Activated naive CD4-positive, alpha-beta T cell treated with anti-CD3 and anti-CD28 coated beads, Interleukin-2, amount 50 U/mL, for 72 hours (primary cell): ENCODE measurements at places on chromosomes 7 and 10.

DNA sequence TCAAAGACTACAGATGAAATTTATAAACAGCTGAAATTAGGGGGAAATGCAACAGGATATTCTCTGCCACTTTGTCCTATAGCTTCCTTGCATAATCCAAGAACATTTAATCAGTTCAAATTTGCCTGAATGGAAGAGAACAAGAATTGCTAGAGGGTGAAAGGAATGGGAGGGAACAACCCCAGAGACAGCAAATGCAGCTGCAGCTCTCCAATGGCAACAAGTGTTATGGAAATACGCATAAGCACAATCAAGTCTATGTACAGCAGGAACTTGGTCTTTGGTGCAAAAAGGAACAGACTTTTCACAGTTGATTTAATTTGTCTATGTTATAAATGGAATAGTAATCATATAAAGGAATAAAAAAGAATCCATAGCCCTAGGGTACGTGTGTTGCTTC lies 269.0 kb upstream of the ETV1 start:
- no peak for DNase-seq

- no peak for DNase-seq
Measured at GRCh38 chr10:77313066-77313750, 324.4 kb downstream of the KCNMA1 start.

- no peak for DNase-seq
Measured at GRCh38 chr10:119084896-119085295, 4.3 kb upstream of the EIF3A start.

DNA sequence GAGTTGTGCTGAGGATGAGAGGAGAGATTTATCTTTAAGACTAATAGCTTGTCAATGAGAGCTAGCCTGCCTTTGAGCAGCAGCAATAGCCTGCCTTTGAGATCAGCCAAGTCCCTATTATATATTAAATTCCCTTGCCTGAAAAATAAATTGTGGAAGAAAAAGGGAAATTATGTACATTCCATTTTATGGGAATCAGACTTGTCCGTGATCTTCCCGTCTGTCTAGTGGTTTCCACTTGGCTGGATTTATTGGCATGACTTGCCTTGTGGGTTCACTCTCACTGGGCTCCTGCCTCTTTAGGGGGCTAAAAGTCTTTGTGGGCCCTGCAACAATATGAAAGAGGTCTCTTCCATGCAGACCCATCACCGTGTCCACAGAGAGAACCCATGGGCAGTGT lies 171.7 kb upstream of the FRMD4A start:
- no peak for DNase-seq

DNA sequence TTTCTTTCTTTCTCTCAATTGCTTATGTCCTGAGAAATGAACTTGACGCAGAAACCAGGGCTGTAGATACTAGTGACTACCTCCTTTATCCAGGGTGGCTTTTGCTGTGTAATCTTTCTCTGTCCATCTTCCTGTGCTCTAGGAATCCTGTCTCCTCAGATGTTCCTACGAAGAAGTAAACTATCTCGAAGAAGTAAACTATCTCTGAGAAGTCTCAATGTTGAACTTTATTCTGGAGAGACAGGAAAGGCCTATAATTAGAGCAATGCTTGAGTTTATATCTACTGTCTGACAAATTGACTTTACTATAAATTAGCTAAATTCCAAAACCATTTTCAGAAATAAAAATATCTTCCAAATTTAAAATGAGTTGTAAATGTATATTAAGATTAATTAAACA lies 541.5 kb upstream of the DPP6 start:
- no peak for DNase-seq

DNA sequence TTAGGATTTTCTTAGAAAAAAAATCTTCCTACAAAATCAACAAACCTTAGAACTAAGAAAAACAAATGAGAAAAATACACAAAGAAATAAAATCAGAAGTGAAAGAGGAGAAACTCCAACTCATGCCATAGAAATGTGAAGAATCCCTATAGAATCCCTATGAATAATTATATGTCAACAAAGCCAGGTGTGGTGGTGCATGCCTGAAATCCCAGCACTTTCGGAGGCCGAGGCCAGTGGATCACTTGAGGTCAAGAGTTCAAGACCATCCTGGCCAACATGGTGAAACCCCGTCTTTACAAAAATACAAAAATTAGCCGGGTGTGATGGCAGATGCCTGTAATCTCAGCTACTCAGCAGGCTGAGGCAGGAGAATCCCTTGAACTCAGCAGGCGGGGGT lies 27.1 kb downstream of the ACSM6 start:
- no peak for DNase-seq

DNA sequence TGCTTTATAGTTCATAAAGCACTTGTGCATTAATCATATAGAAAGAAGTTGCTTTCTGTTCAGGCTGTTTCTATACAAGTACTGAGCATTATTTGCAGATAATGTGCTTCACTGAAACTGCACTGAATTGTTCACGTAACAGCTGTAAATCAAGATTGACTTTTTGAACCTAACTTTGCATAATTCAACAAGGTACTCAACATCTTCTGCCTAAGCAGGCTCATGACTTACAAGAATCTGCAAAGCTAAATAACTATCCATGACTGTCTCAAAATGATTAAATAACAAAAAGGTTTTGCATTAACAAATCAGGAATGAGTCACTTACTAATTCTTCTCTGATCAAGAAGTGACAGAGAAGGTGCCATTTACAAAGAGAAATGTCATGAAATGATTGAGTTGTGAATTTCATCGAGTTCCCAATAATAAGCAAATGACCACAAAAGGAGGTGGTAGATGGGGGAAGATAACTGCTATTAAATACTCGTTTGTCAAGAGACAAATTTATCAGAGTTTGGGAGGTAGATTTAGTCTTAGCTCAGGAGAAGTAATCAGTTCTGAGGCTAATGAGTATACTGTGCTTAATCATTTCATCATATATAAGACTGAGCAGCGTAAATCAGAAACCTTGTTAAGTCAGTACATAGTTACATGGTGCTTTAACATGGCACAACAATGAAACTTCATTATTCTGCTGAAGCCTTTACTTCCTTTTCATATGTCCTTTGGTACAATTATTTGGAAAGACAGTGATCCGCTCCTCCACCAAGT lies 161.3 kb upstream of the LRRN3 start:
- no peak for DNase-seq

GRCh38 chr7:67344481-67345193 lies 348.0 kb downstream of the TYW1 start:
- DNase-seq = no peak

DNA sequence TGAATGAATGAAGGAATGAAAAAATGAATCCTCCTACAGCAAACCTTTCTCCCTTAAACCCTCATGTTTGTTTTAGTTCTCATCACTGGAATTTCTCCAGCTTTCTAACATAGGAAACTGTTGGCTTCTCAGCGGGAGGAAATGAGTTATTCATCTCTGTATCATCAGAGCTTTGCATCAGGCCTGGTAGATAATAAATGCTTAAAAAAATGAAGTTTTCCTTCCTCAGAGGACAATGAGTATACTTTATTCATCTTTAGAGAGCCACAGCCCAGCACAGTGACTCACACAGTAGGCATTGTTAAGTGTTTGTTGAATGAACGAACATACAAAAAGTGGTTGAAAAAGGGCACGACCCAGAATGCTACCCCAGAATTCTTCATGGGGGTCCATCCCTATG lies 62.6 kb downstream of the COL13A1 start:
- no peak for DNase-seq

GRCh38 chr10:70974920-70975319 lies 86.6 kb upstream of the PCBD1 start:
- no peak for DNase-seq

DNA sequence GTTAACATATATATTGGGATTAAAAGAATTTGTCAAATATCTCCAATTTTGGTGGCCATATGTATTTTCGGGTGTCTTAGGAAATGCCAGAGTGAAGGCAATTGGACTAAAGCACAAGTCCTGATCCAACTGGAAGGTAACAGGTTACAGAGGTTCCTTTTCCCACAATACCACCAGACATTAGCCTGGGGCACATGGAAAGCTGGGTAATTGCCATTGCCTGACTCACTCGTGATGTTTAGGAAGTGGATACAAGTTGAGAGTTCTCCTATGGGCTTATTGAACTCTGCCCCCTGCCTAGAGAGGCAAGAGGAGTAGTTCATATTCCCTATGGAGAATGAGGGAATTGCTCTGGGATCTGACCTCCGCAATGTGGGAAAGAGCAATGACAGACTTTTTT lies 5.7 kb downstream of the DNAH11 start:
- DNase-seq = no peak

DNA sequence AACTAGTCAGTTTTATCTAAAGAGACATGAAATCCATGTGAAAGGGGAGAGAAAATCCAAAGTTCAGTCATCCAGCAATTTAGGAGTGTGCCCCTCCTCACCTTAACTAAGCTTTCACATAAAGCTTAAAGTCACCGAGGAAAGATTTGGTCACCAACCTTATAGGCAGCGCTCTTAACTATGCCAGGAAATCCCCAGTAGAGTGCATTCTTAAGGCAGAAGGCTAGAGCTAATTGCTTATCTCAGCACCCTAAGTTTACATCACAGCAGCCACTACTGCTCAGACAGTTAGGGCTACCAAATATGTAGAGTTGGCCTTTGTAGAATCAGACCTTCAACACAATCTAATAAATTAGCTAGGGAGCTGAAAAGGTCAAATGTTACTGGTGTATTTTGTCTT lies 47.9 kb downstream of the MTPN start:
- DNase-seq = no peak

- no peak for DNase-seq
Measured at GRCh38 chr10:15141136-15142054, 27.1 kb downstream of the NMT2 start.

DNA sequence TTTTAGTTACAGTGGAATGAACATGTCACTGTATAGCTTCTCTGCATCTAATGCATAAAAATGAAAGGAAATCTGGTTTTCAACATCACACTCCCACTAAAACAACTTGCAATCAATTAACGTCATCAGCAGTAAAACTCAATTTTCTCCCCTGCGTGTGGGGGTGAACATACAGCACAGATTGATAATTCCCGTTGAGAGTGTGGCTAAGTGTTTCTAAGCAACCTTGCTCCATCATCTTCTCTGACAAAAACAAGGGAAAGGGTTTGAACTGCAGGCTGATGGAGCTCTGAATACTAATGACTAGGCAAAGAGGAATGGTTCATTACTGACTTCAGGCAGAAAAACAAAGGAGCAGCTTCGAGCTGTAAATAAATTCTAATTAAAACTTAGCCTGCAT lies 238.3 kb downstream of the PARD3 start:
- DNase-seq = no peak

GRCh38 chr10:7230951-7231350 lies 179.9 kb downstream of the SFMBT2 start:
- no peak for DNase-seq

DNA sequence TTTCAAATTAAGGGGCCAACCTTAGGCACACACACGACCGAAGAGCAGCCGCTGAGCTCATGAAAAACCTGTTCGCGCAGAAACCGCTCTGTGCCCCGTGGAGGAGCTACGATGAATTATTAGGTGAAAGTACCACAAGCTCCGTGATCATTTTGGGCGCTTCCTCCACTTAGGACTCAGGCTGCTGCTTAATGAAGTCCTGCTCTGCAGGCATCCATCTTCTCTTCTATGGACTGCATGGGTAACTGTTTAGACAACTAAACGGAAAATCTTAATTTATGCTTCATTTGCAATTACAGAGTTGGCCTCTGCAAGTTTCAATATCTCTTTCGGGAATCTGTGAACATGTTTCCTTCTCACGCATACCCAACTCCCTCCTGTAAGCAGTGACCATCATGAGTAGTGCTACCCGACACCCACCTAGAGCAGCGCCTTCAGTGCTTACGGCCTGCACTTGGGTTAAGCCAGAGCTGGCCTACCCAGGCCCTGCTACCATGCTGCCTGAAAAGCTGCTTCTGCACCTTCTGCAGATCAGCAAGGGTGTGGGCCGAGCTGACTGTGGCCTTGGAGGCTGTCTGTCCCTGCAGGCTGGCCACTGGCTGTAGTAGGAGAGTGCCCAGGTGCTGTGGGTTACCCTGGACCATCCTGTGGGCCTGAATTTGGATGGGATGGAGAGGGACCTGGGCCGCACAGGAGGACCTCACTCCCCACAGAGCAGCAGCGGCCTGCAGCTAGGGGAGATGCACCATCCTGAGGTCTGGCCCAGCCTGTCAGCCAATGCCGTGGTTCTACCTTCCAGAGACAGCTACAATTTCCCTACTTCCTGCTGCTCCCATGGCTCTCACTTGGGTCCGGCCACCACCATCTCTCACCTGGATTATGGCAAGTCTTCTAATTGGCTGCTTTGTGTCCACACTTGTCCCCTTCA lies 36.0 kb downstream of the GNA12 start:
- DNase-seq = no peak
